Stimulated activated CD4-positive, alpha-beta T cell treated with anti-CD3 and anti-CD28 coated beads, Interleukin-12 subunit alpha, Interleukin-12 subunit beta, amount 100 ng/mL, for 24 hours (primary cell): ENCODE measurements at places on chromosomes 2 and 18.

- no peak for DNase-seq
Measured at GRCh38 chr2:141323571-141323970, 807.2 kb downstream of the LRP1B start.

DNA sequence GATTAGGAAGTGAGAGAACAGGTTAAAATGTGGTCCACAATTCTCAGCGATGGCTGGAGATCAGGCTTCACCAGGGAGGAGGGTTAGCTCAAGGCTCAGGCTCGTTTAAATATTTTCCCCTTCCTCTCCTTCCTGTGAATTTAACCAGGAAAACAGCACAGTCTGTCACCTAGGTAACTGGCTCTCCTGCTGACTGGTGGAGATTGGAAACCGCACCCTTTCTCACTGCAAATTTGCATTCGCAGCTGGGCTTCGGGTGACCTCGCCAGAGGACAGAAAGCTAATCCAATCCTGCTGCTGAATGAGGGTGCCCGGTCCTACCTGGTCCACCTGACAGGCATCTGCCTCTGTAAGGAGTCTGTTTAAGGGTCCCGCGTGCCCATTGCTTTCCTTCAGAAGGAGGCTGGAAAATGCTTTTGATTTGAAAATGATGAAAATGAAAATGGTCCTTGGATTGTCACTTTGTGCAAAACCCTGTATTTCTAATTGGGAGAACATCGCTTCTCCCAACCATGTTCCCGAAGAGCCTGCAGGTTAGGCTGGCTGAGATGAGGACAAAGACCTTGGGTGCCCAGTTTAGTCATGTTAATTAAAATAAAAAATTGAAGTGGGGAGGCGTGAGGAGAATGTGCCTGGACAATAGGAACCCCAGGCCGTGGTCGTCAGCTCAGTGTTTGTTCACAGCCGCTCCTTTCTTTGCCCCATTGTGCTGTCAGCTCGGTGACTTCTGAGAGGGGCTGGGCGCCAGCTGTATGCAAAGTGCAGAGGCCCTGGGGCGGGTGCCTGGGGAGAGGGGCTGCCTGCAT is 43.4 kb upstream of the MTCL1 start:
- DNase-seq = no peak

DNA sequence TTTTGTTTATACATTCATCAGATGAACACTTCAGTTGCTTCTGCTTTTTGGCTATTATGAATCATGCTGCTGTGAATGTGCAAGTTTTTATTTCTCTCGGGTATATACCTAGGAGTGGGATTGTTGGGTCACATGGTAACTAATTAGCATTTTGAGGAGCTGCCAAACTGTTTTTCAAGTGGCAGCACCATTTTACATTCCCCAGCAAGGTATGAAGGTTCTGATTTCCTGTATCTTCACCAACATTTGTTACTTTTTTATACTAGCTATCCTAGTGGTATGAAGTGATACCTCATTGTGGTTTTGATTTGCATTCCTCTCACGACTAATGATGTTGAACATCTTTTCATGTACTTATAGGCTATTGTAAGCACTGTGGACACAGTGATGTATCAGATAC is 53.9 kb downstream of the DYNC1I2 start:
- no peak for DNase-seq

DNA sequence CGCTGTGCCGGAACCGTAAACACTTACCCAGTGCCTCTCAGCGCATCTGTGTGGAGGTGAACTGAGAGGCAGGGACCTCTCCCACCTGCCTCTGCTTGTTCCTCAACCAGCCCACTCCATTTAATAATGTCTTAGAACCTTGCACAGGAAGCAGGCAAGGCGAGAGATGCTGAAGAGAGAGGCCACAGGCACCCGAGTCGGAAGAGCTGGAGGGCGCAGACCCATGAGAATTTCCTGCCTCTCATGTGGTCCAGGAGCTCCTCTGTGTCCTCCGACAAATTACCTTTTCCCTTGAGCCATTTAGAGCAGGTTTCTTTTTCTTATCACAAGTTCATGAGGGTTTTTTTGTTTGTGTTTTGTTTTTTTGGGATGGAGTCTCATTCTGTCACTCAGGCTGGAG is 4.9 kb upstream of the RFX8 start:
- DNase-seq = no peak

- DNase-seq = no peak
Measured at GRCh38 chr2:4533806-4534205, 830.4 kb downstream of the DCDC2C start.

DNA sequence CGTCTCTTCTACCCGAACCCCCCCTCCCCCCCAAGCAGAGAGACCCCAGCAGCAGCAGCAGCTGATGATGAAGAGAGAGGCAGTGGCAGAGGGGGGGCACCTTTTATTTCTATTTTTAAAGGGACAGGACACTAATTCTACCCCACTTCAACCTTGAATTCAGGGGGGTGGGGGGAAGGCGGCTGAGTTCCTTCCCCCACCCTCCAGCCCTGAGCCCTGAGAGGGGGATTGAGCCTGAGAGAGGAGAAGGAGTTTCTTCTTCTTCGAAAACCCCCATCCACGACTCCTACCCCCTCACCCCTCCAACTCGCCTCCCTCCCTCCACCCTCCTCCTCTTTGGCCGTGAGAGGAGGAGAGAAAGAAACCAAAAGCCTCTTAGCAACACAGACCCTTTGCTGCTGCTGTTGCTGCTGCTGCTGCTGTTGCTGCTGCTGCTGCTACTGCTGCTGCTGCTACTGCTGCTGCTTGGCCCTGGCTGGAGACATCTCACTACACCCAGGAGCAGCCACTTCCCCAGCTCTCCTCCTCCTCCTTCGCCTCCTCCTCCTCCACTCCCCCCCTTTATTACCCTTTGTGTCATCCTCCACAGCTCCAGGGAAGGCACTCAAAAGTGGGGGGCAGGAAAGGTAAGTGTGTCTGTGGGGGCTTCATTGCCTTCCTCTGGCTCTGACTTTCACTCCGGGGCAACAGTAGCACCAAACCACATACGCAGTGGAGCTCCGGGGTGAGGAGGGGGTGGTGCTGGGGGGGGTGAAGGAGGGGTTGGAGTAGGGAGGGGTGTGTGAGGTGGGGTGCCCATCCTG is at the start of gene MBD5:
Gene MBD5 (plus strand): TSS at position 33 of the 803 bp plus-strand sequence.
- DNase-seq = peak; percentile 24

DNA sequence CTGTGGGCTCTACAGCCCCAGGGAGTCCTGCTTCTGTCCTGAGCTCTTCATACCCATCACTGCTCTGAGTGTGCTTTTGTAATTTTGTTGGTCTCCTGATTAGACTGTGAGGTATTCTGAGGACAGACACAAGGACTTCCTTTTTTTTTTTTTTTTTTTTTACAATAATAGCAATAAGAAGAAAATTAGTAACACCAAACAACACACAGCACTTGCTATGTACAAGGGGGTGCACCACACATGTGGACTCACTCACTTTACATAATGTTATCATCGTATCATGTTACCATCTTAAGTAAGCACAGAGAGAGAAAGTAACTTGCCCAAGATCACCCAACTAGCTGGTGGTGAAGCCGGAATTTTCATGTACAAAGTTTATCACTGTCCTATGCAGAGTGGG is 34.6 kb downstream of the MBP start:
- DNase-seq = no peak

GRCh38 chr2:24107-24506 is 22.2 kb downstream of the FAM110C start:
- no peak for DNase-seq

GRCh38 chr18:26574958-26575864 is 26.9 kb upstream of the KCTD1 start:
- DNase-seq = no peak

DNA sequence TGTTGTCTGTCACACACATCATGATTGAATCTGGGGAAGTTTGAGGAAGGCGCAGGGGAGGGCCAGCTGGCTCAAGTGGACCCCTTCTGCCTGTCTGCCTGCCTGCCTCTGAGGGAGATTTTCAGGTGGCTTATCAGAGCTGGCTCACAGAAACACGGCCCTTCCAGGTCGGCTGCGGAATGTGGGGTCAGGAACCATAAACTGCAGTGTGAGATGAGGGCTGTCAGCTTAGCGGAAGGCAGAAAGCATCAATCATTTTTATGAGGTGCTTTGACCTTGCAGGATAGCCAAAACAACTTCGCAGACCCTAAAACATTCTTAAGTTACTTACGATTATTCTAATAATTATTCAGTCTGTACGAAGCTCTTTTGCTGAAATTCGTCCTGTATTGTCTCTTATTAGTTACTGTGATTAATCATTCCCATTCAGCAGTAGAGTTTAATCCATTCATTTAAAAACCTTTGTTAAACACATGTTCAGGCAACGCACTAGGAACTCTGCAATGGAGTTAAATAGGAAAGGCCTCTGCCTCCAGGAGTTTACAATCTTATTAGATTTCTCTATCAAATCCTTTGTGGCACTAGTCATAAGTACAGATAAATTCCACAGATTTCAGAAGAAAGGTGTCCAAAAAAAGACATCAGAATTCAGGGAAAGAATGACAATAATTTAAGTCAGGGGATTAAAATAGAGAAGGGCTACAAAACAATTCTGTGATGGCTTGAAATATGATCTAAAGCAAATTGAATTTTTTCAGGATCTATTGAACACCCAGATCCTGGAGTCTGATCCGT is 371.6 kb downstream of the HRH4 start:
- DNase-seq = no peak

DNA sequence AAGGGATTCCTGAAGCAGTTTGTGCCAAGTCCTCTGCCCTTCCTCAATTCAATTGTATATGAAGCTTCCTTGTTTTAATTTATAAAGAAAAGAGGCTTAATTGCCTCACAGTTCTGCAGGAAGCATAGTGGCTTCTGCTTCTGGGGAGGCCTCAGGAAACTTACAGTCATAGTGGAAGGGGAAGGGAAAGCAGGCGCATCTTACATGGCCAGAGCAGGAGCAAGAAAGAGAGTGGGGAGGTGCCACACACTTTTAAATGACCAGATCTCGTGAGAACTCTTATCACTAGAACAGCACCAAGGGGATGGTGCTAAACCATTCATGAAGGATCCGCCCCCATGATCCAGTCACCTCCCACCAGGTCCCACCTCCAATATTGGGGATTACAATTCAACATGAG is 114.2 kb downstream of the SGPP2 start:
- no peak for DNase-seq
